ENCODE measurements at places on chromosomes 16 and 17.

- no peak for DNase-seq
These were observed 4.7 kb downstream of the CDIPT start for GRCh38 chr16:29858149-29858849.

- DNase-seq = no peak
These were observed 44.5 kb upstream of the CDYL2 start for GRCh38 chr16:80848862-80849261.

DNA sequence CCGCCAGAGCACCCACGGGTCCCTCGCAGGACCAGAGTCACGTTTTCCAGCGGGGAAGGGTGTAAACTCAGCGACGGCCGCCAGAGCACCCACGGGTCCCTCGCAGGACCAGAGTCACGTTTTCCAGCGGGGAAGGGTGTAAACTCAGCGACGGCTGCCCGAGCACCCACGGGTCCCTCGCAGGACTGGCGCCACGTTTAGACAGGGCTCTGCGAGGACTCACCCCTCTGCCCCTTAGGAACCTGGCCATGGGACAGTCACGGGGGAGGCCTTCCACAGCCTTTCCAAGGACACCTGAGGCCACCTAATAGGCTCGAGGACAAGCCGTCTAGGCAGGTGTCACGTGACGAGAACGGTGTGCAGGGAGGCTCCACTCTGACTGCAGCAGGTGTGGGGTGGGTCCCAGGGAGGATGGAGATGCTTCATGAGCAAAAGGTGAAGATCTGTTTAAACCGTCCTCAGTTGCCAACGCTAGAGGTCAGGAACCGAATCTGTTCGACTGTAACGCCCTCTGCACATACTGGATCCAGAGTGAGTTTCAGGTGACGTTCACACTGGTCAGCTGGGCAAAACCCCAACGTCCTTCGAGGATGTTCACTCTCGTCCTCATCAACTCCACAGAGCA is 48.0 kb upstream of the METRNL start:
- no peak for DNase-seq

DNA sequence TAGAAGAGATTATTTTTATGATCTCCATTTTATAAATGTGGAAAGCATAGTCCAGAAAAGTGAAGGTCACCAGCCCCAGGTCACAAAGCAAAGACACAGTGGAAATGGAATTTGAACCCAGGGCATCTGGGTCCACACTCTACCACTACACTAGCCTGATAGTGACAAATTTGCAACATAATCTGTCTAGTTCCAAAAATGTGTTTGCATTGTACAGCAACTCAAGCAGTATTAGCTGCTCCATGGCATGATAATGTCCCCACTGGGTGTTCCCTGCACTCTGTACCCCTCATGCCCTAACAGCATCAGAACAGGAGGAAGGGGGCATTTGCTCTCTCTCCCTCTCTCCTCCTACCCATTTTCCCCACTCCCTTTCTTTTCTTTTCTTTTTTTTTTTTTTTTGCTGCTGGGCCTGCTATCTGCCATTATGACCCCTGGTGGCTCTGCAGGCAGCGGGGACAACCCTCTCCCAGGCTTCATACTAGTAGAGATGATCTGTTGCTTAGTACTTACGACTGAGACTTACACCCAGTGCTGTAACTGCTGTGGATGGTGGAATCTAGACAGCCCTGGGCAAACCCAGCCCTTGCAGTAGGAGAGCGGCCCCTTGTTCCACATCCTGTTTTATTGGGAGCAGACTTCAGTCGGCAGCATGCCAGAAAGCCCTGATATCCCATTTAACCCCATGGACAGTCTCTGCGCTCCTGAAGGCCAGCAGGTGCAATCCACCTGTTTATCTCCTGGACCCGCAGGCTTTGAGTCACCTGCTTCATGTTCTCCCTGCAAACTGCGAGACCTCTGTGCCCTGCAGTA is 306.3 kb downstream of the SOX9 start:
- no peak for DNase-seq

GRCh38 chr17:13561606-13562270 is 40.0 kb downstream of the HS3ST3A1 start:
- DNase-seq = no peak
